Activated CD8-positive, alpha-beta T cell treated with anti-CD3 and anti-CD28 coated beads for 36 hours (primary cell): ENCODE measurements at places on chromosomes 16 and 17. TPM values are rescaled to one million over a fixed set of nuclear protein-coding genes. Genes with fewer than 3 reads are reported as not detected.
A peak's percentile ranks its signal among the peaks of the same experiment; 100 is the strongest.

DNA sequence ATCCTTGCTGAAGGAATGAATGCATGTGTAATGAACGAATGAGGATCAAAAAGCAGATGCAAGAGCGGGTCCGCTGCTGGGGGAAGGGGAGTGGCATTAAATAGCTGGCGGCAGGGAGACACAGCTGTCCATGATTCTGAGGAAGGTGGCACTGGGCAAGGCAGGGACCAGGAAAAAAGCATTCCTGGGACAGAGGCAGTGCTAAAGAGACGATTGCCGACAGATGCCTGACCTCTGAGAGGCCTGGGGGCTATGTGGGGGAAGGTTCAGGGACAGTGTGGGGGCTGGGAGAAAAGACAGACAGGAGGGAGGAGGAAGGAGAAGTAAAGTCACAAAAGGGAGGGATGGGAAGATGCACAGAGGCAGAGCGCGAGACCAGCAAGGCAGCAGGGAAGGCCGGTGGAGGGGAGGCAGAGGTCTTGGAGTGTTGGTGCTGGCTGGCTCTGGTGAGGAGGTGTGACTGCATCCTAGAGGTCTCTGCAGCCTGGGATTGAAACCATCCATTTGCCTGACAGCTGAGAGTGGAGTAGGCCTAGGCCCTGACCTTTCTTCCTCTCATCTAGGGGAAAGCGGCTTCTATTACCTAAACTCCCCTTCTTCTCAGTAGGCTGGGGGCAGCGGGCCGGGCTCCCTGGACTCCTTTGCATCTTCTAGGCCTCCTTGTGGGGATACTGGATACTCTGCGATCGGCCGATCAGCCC is 109.9 kb downstream of the SDK2 start:
- DNase-seq, result no peak
- H3K4me3 ChIP-seq, result no peak overlapping the region
- no peak overlapping the region for H3K27ac ChIP-seq
- no peaks in the 10 kb centered on the region for H3K27me3 ChIP-seq
- H3K36me3 ChIP-seq, result no peaks in the 10 kb centered on the region
- H3K4me1 ChIP-seq, result peaks cover 6% of the 10 kb centered on the region

DNA sequence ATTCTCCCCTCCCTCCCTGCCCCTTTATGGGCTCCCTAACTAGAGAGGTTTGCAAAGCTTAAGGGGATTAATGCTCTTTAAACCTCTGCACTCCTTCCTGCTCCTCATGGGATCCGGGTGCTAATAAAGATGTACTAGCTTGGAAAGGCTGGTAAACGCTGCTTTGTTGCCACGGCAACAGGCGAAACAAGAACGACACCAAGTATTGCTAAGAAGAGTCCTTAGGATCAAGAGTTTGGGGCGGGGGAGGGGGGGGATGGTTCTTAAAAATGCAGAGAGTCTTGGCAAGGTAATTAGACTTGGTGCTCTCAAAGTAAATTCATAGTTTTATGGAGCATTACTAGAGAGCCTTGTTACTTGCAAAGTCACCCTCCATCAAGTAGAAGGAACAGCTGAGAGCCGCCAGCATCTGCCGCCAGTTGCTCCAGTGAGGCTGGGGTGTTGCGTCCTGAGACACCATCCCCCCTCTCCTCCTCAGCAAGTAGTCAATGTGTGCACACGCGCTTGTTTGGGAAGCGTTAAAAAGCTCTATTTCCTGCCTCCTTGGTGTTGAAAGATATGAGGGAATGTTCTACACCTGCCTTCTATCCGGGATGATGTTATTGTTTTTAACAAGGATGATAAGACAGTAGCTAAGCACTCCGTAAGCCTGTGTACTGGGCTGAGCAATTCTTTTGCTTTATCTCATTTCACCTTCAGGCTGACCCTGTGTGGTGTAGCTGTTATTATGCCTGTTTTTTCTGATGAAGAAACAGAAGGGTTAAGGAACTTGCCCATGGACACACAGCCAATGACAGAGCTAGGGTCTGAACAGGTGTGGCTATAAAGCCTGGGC is 190.9 kb downstream of the CCDC182 start:
- peaks cover 32% of the 10 kb centered on the region for H3K4me1 ChIP-seq
- peaks cover 1% of the 10 kb centered on the region for H3K36me3 ChIP-seq
- DNase-seq, result no peak
- no peaks in the 10 kb centered on the region for H3K27me3 ChIP-seq
- no peak overlapping the region for H3K27ac ChIP-seq
- no peak overlapping the region for H3K4me3 ChIP-seq

DNA sequence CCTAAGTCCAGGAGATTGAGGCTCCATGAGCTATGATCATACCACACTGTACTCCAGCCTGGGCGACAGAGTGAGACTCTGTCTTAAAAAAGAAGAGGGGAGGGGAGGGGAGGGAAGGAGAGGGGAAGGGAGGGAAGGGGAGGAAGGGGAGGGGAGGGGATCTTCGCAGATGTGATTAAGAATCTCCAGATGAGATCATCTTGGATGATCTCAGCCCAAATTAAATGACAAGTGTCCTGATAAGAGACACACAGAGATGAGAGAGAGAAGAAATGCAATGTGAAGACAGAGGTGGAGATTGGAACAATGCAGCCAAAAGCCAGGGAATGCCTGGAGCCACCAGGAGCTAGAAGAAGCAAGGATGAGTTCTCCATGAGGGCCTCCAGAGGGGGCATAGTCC is 70.1 kb downstream of the EMP2 start:
- H3K27ac ChIP-seq, result no peak overlapping the region
- H3K4me3 ChIP-seq, result no peak overlapping the region
- peaks cover 14% of the 10 kb centered on the region for H3K4me1 ChIP-seq
- no peak for DNase-seq

AXIN2 gene
- 0.69 TPM for total RNA-seq

DNA sequence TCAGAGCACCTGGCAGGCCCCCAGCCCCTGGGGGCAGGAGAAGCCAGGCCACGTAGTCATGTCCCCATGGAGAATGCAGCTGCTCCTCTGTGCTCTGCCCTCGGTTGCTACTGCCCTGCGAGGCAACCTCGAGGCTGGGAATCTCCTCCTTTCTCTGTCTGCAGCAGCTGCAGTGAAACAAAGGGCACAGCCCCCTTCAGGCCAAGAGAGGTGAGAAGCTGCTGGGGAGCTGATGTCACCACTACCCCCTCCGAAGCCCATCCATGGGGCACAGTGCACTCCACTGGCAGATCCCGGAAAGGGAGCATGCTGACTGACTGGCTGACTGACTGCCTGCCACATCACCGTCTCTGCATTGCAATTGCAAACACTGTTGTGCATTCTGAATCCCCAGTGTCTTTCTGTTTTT is 103.7 kb downstream of the GRIN2A start:
- H3K36me3 ChIP-seq, result no peaks in the 10 kb centered on the region
- H3K27ac ChIP-seq, result no peak overlapping the region
- no peak overlapping the region for H3K4me3 ChIP-seq
- peaks cover 2% of the 10 kb centered on the region for H3K27me3 ChIP-seq
- no peaks in the 10 kb centered on the region for H3K4me1 ChIP-seq

- H3K27ac ChIP-seq, result no peak overlapping the region
- DNase-seq, result no peak
- no peaks in the 10 kb centered on the region for H3K4me1 ChIP-seq
- H3K27me3 ChIP-seq, result no peaks in the 10 kb centered on the region
These were observed 294.7 kb downstream of the KIF2B start for GRCh38 chr17:54117452-54117851.

DNA sequence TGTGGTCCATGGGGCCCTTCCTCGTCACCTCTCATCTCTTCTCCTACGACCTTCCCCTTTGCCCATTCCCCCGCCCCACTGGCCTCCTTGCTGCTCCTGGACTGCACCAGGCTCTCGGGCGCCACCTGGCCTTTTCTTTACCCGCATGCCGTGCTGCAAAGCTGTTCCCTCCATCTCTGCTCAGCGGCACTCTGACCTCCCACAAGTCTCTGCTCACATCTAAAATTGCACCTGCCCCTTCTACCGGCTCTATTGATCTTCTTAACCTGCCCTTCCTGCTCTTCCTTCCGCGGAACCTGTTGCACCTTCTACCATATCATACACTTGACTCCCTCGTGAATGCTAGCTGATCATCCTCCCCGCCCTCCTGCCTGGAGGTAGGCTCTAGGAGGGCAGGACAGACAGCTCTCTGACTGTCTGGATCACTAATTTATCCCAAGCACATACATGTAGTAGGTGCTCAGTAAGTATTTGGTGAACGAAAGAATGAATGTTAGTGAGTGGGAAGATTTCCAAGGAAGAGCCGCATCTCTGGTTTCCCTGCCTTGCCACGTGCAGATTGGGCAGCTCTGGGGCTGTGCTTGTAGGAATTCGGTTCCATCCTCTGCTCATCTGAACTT is 17.3 kb downstream of the DNAH17 start:
- no peak overlapping the region for H3K27ac ChIP-seq
- DNase-seq, result peak; percentile 42
- H3K4me3 ChIP-seq, result no peak overlapping the region
- H3K4me1 ChIP-seq, result no peaks in the 10 kb centered on the region
- no peaks in the 10 kb centered on the region for H3K27me3 ChIP-seq

SPEM3 gene
- total RNA-seq, result not detected

BRD7 gene
- 93.4 TPM for total RNA-seq

DNA sequence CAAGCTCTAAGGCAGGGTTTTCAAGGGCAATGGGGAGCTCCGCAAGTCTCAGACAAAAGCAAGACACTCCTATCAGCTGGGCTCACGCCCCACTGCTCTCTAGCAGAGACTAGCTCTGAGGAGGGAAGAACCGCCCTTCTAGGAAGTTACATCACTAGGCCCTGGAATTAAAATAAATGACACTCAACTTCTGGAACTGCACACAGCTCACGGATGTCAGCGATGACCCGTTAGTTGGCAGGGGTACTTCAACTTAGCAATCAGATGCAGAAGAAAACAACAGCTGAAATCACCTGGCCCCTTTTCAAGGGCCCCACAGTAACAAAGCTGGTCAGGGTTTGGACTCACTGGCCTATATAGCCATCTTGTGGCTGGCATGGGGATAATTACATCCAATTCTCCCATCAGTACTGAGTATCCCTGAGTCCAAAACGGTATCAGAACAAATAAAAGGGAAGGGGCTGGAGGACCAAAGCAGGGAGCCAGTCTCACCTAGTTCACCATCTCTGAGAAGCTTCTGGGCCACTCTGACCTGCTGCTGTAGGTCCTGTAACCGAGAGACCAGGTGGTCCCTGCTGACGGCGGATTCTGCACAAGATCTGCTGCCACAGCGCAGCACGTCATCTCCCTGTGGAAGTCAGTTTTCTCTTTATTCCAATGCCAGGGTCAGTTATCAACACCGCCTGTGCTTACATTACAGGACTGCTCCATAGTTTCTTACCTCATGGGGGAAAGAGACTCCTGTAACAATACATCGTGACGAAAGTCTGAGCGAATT is 22.2 kb downstream of the SERPINF1 start:
- no peak overlapping the region for H3K27ac ChIP-seq
- DNase-seq, result no peak
- H3K36me3 ChIP-seq, result peaks cover 36% of the 10 kb centered on the region
- H3K27me3 ChIP-seq, result no peaks in the 10 kb centered on the region

SLC38A8 gene
- total RNA-seq, result not detected

- no peaks in the 10 kb centered on the region for H3K27me3 ChIP-seq
- no peak overlapping the region for H3K27ac ChIP-seq
- H3K36me3 ChIP-seq, result peaks cover 2% of the 10 kb centered on the region
- no peak for DNase-seq
- H3K4me1 ChIP-seq, result peaks cover 10% of the 10 kb centered on the region
These were observed 57.2 kb downstream of the NUP93 start for GRCh38 chr16:56787167-56787566.

DNA sequence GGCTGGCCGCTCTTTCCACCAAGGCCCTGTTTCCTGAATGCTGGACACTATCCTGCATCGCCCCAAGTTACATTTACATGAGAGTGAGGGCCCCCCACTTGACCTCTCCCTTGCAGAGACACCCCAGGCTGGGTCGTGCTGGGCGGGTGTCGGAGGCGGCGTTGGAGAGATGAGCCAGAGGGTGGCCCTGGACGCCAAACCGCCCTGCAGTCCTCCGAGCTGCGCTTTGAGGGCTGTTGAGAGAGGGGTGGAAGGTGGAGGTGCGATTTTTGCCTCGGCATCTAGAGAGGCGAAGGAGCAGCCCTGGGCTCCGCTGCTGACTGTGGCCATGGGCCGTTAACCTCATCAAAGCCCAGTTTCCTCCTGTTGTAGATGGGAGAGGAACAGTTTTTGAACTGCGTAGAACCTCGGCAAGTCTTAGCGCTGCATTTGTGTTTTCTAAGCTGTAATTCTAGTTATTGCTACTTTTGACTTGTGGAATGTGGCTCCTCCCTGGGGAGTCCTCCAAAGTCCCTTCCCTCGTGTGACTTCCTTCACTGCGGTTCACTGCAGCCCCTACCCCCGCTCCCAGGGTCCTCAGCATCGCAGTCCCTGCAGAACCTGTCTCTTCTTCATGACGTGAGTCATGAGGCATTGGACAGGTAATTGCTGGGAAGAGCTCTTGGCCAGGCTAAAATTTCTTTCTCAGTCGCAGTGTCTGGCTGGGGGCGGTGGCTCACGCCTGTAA is 986 bp upstream of the ELOB start:
- peak; percentile 26 for DNase-seq
- peaks cover 20% of the 10 kb centered on the region for H3K36me3 ChIP-seq
- peak overlapping the region; percentile 98 for H3K27ac ChIP-seq
- peaks cover 21% of the 10 kb centered on the region for H3K4me1 ChIP-seq
- peak overlapping the region; percentile 90 for H3K4me3 ChIP-seq
- H3K27me3 ChIP-seq, result no peaks in the 10 kb centered on the region

UTS2R gene
- not detected for total RNA-seq

CCL4L2 gene
- total RNA-seq, result 95.1 TPM
